ENCODE measurements at places on chromosomes 6 and 20.

DNA sequence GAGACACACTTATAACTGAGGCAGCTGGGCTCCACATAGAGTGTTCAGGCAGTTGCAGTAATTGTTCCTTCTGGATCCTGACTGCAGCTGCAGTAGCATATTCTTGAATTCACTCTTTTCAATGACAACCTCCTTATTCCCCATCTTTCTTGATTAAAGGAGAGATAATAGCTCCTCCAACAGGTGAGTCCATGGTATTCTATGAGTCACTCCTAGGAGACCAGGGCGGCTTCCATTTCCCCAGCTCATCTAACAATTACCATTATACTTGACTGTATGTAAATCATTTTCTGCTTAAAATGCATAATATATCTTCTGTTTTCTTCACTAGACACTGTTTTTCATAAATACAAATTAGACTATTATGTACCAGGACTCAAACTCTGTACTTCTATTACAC lies 62.4 kb downstream of the TENT5A start:
- DNase-seq: no peak

- no peak for DNase-seq
Measured at GRCh38 chr6:5128351-5128750, 43.2 kb downstream of the PPP1R3G start.

- no peak for DNase-seq
Measured at GRCh38 chr6:135231469-135231844, 50.3 kb downstream of the MYB start.

GRCh38 chr6:123808556-123808955 lies 4.9 kb downstream of the NKAIN2 start:
- DNase-seq: no peak

- no peak for DNase-seq
Measured at GRCh38 chr6:163249651-163250101, 164.8 kb upstream of the QKI start.

DNA sequence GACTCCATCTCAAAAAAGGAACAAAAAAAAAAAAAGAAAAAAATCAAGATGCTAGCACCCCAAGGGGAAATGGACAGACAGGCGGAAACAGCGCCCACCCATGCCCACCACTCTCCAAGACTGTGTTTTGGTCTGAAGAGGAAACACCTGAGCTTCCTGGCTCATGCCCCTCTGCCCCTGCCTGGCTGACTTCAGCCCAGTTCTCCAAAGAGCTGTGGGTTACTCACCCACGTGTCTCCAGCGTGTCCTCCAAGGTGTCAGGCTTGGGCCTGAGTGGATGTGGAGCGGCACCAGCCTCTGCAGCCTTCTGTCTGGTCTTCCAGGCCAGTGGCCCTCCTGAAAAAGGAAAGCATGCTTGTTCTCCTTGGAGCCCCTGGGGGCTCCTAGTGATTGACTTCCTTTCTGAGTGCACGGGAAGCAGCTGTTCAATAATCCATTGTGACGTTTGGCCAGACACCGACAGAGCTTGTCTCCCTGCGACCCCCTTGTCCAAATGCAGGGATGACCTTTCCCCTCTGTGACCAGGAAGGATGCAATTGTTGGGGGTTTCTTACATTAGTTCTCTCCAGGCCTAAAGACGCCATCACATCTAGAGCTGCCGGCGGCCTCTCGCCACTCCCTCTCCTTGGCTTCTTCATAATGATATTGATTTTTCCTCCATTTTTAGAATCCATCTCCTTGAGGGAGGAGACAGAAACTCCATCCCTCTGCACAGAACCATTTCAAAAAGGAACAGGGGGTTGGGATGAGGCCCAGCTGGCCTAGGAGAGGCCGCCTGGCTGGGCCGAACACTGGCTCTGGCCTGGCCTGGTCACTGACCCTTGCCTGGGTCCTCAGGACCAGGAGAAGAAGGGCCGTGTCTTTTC lies 58.4 kb downstream of the ADNP start:
- DNase-seq: no peak

DNA sequence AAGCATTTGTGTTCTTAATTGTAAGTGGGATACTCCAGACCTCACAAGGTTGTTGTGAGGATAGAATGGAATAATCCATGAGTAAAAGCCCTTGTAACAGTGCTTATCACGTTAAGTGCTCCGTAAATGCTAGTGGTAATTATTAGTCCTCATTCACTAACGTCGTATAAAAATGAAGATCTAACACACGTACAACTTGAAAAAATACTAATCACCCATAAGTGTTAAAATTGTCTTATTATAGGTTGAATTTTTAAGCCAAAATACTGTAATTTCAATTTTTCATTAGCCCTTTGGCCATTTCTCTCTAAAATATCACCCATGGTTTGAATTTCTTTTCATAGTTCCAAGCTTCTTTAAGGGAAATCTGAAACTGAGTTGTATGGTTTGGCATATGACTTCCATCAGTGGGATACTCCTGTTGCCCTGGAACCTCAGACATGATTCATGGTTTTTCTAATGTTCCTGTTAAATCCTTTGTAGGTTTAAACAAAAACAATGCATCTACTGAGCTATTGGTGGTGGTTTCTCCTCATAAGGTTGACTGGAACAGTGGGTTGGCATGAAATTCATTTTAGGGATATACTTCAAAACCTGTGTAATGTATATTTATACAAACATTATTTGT lies 19.1 kb downstream of the XRN2 start:
- no peak for DNase-seq

- DNase-seq: no peak
Measured at GRCh38 chr6:3794092-3794491, 42.6 kb upstream of the PXDC1 start.
